ENCODE measurements at places on chromosomes 7 and 10.

- DNase-seq: no peak
Measured at GRCh38 chr10:50620899-50621298, 2.9 kb downstream of the SGMS1 start.

DNA sequence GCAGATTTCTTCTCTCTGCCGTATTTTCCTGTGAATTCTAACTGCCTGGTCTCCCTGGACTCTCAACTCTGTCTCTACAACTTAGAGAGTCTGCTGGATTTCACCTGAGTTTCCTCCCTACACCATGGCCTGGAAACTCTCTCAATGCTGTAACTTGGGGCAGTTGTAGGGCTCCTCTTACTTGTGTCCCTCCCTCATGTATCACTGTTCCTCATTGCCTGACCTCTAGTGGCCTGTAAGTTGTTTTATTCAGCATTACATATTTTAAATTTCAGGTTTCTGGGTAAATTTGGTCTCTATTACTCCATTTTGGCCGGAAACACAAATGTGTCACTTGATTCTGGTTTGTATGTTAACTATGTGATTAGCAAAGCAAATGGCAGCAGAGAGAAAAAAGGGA lies 70.9 kb downstream of the DYNC1I1 start:
- DNase-seq: no peak

DNA sequence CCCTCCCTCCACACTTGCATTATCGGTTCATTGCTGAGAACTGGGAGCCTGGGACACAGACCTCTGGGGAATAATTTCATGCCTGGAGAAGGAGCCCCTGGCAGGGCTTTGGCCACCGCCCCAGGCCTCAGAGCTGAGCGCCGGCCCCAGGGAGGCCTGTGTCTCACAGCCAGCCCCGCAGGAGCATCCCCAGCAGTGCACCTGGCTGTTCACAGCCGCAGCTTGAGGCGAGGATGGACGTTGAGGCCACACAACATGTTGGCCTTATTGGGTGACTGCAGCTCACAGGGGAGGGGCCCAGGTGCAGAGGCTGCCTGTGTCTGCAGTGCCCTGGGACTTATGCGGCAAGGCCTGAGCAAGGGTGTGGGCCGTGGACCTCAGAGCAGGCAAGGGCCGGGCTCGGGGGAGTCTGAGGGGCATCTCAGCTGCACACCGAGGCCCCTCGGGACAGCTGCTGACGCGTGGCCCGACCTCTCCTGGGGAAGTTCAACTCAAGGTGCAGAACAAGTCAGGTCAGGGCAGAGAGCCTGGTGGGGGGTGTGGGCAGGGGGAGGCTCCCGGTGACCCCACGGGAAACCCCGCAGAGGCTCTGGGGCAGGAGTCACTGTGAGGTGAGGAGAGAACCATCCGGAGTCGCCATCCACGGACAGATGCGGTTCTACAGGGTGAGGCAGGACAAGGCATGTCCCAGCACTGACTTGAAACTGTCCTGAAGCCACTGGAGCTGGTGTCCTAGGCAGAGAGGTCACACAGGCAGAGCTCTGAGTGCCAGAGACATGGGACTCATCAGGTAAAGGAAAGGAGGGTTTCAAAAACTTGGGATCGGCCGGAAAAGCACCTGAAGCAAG lies 13.1 kb upstream of the UBE3C start:
- no peak for DNase-seq

DNA sequence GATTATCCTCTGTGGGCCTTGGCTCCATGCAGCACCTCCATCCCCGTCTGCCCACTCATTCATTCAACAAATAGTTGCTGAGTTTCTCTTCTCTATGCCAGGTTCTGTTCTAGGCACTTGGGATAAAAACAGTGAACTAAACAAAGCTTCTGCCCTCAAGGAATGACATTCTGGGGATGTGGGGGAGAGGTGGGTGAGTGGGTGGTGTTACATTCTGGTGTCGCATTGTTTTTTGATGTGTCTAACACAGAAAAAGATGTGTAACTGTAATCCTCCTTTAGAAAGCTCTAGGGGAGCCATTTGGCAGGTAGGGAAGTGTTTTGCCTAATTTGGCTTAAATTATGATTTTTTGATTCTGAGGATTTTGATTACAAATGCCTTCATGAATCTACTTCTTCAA lies 21.4 kb downstream of the AUTS2 start:
- no peak for DNase-seq

- DNase-seq: no peak
Measured at GRCh38 chr7:12320987-12321647, 82.5 kb downstream of the VWDE start.

GRCh38 chr10:26000971-26001370 lies 66.9 kb downstream of the MYO3A start:
- no peak for DNase-seq

DNA sequence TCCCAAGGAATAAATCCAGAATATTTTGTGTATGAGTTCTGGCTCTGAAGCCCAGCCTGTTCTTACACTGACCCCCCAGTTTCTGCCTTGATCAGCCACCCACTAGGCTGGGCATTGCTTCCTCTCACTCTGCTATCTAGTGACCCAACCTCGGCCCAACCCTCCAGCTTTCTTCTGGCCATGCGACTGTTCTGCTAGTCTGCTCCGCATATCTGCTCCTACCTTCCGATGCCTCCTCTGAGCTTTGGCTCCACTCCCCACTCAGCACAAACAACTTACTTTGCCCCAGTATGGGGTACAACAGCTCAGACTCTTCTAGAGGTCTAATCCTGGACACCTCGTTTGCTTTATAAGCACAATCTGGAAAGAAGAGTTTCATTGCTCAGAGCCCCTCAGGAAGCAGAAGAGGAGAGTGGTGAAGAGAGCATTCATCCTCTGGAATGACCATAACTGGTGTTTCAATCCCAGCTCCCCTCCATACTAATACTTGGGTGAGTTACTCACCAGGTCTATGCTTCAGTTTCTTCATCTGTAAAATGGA lies 99.6 kb downstream of the NPSR1 start:
- DNase-seq: no peak

- DNase-seq: no peak
Measured at GRCh38 chr7:29424295-29424983, 139.2 kb upstream of the PRR15 start.
